ENCODE measurements at places on chromosomes 12 and 14.
A peak's percentile ranks its signal among the peaks of the same experiment; 100 is the strongest.

- DNase-seq = no peak
These were observed 8.7 kb downstream of the TMEM253 start for GRCh38 chr14:21109377-21110138.

DNA sequence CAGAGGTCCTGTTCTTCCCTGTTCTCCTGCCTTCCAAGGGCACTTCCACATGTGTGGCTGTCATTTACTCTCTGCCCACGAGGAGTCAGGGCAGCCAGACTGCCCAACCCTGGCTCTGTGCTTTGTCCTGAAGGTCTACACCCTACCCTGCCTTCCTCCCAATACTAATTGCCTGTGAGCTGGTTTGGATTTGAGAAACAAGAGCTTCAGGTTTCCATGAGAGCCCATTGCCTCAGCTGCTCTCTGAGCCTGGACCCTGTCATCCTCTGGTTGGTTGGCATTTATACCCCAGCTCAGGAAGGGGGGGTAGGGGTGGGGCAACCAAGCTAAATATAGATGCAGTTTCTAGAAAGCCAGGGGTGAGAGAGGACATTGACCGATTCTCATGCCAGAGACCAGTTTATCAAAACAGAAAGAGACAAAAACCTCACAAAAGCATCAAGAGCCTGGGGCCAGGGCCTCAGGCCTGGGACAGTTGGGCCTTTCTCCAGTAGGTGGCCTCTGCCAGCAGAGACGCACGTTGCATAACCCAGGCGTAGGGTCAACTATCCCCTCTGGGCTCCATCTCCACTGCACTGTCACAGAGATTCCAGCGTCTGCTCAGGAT is 34.5 kb downstream of the VDR start:
- DNase-seq = no peak

GRCh38 chr12:105910030-105910429 is 228.7 kb downstream of the NUAK1 start:
- no peak for DNase-seq

DNA sequence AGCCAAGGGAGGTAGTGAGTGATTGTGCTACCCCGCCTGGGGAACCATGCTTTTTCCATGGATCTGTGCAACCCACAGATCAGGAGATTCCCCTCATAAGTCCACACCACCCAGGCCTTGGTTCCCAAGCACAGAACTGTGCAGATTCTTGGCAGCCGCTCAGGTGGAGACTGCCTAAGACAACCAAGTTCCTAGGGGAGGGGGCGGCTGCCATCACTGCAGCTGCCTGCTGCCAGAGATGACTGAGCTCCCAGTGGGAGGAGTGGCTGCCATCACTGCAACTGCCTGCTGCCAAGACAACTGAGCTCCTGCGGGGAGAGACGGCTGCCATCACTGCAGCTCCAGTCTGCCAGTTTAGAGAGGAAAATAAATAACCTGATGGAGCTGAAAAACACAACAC is 138.3 kb upstream of the GARIN2 start:
- DNase-seq = no peak

GRCh38 chr14:71267691-71268090 is 360.4 kb downstream of the PCNX1 start:
- no peak for DNase-seq

- no peak for DNase-seq
These were observed 9.5 kb downstream of the EMP1 start for GRCh38 chr12:13205809-13206559.

GRCh38 chr14:102807013-102807406 is 29.8 kb downstream of the TRAF3 start:
- no peak for DNase-seq

GRCh38 chr12:21428241-21428640 is 9.2 kb upstream of the PYROXD1 start:
- no peak for DNase-seq

- no peak for DNase-seq
These were observed 256.8 kb downstream of the PCNX1 start for GRCh38 chr14:71163842-71164629.

DNA sequence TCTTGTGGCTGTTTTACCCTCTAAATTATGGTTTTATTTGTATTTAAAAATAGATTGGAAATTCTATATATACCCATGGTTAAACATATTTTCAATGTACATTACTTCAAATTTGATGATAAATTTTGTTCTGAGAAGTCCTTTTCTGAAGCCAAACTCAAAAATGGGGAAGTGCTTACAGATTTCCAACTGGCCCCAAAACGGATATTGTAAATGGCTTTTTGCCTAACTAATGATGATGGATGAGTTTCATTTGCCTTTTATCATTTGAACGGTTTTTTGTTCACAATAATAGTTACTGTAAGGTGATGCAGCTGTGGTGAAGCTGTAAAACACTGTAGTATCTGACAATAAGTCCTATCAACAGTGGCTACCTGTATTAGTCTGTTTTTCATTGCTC is 136.9 kb downstream of the FUT8 start:
- no peak for DNase-seq

GRCh38 chr14:91372671-91373495 is 44.7 kb downstream of the CCDC88C start:
- DNase-seq = peak; percentile 61

- DNase-seq = no peak
These were observed 200.3 kb downstream of the CRADD start for GRCh38 chr12:93877446-93877845.

GRCh38 chr12:71610031-71610795 is 53.4 kb downstream of the ZFC3H1 start:
- DNase-seq = peak; percentile 6

GRCh38 chr12:58408516-58408915 is 467.1 kb downstream of the ATP23 start:
- no peak for DNase-seq

- no peak for DNase-seq
These were observed 401.7 kb downstream of the DPF3 start for GRCh38 chr14:72492196-72492595.

- no peak for DNase-seq
These were observed 66.3 kb upstream of the CEP83 start for GRCh38 chr12:94525951-94526350.

- no peak for DNase-seq
These were observed 95.1 kb downstream of the RPAP3 start for GRCh38 chr12:47610686-47611252.

GRCh38 chr12:67056329-67056728 is 212.8 kb upstream of the CAND1 start:
- no peak for DNase-seq

GRCh38 chr12:3263282-3263681 is 186.1 kb downstream of the TSPAN9 start:
- DNase-seq = no peak

DNA sequence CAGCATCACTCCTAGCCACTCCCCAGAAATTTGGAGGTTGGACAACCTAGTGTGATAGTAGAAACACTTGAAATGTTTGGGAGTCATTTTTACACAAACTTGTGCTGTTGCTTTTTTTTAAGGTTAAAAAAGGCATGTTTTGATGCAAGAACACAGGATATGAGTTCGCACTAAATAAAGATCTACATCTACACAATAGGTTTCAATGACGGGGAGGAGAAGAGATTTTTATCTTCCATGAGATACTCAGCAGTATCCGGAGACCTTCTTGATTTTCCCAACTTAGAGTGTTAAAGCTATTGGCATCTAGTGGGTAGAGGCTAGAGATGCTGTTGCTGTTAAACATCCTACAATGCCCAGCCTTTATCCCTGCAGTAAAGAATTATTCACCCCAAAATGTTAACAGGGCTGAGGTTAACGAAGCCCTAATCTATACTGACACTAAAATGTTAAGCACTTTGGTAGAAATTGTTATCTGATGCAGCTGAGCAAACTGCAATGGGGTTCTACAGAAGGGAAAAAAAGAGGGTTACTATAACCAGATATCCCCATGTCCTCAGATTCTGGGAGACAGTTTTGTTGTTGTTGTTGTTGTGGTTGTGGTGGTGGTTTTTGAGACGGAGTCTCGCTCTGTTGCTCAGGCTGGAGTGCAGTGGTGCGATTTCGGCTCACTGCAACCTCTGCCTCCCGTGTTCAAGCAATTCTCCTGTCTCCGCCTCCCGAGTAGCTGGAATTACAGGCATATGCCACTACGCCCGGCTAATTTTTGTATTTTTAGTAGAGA is 14.0 kb upstream of the PCNX1 start:
- DNase-seq = no peak

DNA sequence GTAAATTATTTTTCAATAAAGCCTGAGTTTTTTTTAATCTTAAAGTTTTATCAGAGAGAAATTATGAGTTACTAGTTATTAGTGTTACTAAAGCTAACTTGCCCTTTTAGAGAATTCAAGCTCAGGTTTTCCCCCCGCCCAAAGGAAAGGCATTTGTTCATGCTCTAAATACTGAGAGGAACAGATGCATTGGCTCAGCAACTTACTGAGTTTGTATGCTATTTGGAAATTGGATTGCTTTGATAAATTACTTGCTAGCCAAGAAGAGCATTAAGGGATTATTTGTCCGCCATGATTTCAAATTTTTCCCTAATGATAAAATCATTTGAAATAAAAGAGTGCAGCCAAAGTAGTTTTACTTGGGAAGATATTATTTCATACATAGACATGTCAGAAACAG is 149.4 kb downstream of the METTL25 start:
- DNase-seq = no peak

DNA sequence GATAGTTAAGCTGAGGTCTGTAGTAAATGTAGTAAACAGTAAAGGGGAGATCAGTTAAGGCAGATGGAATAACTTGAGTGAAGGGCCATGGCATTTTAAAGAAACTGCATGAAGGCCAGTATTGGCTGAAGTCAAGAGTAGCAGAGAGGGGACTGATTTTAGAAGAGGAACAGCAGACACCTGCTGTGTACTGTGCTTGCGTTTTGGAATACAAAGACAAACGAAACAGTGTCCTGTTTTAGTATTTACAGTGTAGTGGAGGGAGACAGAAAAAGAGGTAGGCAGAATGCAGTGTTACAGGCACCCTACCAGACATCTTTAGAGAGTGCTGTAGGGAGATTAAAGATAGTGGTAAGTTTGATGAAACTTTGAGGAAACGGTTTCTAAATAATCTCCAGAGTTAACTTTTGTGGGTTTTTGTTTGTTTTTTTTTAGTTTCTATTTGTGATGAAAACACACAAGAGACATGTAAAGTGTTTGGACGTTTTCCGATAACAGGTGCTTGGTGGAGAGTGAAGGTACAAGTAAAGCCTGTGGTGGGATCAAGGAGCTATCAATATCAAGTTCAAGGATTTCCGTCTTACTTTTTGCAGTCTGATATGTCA is 2.1 kb downstream of the HELB start:
- DNase-seq = peak; percentile 32

- DNase-seq = peak; percentile 55
These were observed 27.7 kb upstream of the HIGD1C start for GRCh38 chr12:50924439-50925341.

- no peak for DNase-seq
These were observed 18.6 kb upstream of the RIN3 start for GRCh38 chr14:92495027-92495426.

DNA sequence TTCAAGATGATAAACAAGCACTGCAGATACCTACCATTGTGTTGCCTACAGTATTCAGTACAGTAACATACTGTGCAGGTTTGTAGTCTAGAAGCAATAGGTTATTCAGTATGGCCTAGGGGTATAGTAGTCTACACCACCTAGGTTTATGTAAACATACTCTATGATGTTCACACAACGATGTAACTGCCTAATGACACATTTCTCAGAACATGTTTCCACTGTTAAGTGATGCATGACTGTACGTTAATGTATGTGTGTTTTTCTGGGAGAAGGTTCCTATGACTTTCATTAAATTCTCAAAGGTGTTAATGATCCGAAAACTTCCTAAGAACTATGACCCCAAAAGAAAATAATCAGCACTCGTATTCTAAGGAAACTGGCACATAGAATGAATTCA is 20.9 kb upstream of the CALM1 start:
- DNase-seq = no peak

- no peak for DNase-seq
These were observed 33.4 kb downstream of the DIP2B start for GRCh38 chr12:50538182-50538581.

All from CD4-positive, alpha-beta T cell treated with Interleukin-10 for 1 hour (primary cell).